ENCODE measurements at places on chromosomes 1 and 21.

GRCh38 chr1:11487196-11487751 lies 8.3 kb downstream of the DISP3 start:
- no peak for DNase-seq

DNA sequence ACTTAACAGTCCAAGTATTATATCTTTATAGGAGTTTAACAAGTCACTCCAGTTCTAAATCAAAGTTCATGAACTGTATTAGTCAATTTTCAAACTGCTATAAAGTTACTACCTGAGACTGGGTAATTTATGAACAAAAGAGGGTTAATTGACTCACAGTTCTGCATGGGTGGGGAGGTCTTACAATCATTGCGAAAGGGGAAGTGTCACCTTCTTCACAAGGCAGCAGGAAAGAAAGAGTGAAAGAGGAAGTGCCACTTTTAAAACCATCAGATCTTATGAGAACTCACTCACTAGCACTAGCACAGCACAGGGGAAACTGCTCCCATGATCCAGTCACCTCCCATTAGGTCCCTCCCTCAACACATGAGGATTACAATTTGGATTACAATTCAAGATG lies 70.0 kb downstream of the CLCA4 start:
- DNase-seq, result peak; percentile 64

DNA sequence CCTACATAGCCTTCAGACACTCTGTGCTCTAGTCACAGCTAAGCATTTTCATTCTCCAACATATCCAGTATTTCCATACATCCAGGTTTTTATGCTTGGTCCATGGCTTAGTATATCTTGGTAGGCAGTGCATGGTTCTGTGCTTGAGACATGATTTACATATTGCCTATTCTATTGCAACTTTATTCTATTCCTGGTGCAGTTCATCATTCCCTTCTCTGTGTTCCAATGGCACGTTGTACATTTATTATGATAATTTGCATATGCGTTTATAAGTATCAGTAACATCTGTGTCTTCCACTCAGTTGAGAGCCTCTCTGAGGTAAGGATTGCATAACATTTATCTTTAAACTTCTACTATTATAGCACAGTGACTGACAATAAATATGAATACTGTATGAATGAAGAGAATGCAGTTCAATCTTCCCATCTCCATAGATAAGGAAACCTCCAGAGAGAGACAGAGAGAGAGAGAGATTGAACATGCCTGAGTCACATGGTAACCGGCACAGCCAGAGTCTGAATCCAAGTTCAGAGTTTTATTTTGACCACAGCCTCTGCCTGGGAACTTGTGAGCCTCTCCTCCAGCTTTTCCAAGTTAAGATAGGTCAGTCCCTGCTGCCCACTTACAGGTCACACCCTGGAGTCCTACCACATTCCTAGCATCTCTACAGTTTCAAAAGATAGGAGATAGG lies 41.5 kb downstream of the PLPPR5 start:
- DNase-seq, result no peak

- DNase-seq, result no peak
Measured at GRCh38 chr21:29523646-29524045, 224.9 kb downstream of the BACH1 start.

DNA sequence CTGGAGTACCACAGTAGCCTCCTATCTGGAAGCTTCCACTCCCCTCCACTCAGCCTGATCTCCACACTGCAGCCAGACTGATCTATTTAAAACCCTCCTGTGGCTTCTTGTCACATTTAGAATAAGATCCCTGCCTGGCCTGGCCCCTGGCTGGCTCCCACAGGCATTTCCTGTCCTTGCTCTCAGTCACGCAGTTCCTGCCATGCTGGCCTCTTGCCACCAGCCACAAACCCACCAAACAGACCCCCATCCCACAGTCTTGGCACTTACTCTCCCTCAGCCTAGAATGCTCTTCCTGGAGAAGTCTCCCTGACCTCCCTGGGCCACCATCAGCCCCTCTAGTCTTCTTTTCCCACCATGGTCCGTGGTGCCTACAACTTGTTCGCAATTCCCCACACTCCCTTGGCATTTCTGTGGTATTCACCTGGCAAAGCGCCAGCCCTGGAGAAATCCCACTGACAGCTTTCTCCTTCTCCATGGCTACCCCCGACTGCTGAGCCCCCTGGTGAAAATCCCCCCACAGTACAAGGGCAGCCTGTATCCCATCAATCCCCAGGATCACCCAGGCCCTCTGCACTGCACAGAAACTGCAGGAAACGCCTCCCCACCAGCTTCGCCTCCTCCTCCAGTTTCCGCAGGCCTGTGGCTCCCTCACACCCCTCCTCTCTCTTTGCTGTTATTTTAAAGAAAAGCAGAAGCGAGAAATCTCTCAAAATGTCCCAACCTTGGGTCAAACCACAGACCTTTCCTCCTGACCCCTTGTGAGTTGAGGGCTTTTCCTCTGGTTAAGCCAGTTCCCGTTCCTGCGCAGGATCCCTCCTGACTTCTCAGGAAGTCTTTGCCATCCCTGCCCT lies 94.5 kb downstream of the SYT2 start:
- DNase-seq, result peak; percentile 96

GRCh38 chr1:150981805-150982712 lies at the start of gene ANXA9:
ANXA9 (plus strand) TSS chr1:150982292; CDS start chr1:150983106, 814 bp downstream.
- DNase-seq, result peak; percentile 70

GRCh38 chr1:42999308-42999707 lies 40.6 kb upstream of the SLC2A1 start:
- DNase-seq, result no peak

DNA sequence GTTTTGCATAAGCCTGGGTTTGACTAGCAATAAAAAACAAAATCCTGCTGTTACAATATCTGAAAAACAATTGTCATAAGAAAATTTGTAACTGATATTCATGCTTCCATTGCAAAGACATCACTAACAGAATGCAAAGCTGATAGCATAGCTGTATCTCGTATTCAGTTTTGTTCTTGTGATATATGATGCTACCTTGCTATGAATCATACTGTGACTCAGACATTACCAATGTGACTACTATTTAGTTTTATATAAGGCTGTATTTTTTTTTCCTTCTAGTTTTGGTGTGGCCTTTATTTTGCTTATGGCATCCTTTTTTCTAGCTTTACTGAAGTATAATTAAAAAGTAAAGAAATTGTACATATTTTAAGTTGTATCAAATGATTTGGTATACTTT lies 1381.8 kb downstream of the MRPL39 start:
- no peak for DNase-seq

- DNase-seq, result no peak
Measured at GRCh38 chr1:197083474-197083873, 16.4 kb upstream of the F13B start.

DNA sequence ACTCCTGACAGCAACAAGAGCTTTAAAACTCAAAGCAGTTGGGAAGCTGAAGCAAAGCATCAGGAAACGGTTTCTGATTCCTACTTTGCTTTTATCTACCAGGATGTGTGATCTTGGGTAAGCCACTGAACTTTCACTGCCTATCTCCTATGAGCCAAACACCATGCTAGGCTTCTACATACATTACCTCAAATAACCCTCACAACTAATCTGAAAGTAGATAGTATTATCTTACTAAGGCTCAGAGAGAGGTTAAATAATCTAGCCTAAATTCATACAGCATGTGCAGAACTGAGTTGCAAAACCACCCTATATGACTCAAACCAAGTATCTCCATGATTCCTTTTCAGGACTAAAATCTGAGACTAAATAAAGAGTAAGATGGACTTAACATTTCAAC lies 83.8 kb downstream of the EVI5 start:
- DNase-seq, result no peak

DNA sequence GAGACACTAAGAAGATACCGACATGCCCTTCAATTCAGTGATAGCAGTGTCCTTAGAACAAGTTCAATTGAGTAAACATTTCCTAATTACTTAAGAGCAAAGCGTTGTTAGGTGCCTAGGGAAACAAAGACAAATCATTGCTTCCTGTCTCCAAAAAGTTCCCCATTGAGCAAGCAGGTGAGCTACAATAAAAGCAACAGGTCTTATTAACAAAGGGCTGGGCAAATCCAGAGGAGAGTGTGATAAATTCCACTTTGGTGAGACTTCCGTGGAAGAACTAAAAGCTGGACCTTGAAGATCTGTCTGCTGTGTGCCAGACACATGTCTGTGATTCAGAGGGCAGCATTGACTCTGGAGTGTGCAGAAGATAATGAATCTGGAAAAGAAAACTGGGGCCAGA lies 1.9 kb upstream of the TUT4 start:
- DNase-seq, result no peak

DNA sequence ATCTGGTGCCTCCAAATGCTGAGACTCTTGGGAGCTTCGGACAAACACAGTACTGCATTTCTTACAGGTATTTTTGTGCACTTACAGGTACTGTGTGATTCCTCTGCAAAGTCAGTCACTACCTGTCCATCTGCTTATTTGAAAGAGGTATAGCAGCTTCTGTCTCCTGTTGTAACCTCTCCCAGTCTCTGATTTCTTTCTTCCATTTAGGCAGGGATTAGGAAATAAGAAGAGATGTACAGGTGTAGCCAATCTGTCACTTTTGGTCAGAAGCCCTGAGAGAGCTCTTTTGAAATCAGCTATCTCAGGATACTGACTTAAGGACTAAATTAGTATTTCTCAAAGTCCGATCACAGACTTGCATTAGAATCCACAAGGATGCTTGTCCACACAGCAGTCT lies 54.0 kb downstream of the AKT3 start:
- DNase-seq, result no peak

- DNase-seq, result no peak
Measured at GRCh38 chr1:64098436-64098835, 105.0 kb upstream of the UBE2U start.

GRCh38 chr1:30807318-30808066 lies 49.9 kb upstream of the LAPTM5 start:
- no peak for DNase-seq

- DNase-seq, result no peak
Measured at GRCh38 chr21:20250337-20250736, 747.9 kb upstream of the NCAM2 start.

GRCh38 chr1:15609631-15610030 lies 7.6 kb upstream of the DDI2 start:
- no peak for DNase-seq

DNA sequence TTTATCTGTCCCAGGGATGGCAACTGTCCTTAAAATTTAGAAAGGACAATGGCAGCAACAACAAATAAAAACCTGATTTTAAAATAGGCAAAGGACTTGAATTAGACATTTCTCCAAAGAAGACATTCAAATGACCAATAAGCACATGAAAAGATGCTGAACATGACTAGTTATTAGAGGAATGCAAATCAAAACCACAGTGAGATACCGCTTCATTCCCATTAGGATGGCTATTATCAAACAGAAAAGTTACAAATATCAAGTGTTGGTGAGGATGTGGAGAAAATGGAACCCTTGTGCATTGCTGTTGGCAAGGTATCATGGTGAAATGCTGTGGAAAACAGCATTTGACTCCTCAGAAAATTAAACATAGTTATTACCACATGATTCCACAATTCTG lies 120.7 kb downstream of the CRB1 start:
- no peak for DNase-seq

GRCh38 chr1:207807690-207808321 lies 56.0 kb downstream of the CD46 start:
- peak; percentile 68 for DNase-seq

DNA sequence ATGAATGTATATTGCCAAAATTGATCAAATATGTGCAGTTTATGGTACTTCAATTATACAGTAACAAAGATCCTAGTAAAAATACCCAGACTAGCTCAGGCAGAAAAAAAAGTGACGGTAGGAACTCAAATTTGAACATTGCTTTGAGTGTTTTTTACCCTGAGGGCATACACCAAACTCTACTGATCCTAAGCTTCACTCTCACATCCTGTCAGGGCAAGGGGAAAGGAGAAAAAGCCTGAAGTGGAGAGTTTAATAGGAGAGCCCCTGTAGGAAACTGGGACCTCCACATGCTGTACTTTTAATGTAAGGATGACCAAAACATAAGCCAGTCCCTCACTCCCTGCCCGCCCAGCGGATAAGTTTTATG lies 59.8 kb upstream of the GNG12 start:
- DNase-seq, result no peak

DNA sequence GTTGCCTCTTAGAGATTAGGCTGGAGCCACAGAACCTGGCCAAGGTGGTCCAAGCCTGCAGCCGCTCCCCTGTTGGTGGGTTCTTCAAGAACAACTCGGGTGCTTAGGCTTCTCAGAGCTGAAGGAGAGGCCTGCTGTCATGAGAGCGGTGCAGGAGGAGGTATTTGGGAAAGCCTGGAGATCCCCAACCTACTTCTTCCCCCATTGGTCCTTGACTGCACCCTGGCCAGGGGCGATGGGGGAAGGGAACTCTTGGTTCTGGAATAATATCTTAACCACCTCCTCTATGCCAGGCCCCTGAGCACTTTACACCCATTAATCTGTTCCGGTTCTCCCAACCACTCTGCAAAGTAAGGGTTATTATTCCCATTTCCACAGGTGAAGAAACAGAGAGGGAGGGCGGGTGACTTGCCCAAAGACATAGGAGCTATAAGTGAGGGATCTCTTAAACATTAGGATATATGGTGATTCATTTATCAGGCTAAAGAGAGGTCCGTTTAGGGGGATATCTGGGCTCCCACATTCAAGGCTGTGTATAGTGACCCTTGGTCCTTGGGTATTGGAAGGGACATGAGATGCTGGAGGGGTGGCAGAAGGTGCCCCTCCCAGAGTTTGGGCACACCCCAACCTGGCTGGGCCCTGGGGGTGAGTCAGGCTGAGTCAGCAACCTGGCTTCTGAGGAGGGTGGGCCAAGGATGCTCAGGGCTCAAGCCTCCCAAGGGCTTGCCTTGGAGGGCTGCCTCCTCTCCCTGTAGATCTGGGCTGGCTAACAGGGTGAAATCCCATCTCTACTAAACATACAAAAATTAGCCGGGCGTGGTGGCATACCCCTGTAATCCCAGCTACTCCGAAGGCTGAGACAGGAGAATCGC lies 5.2 kb downstream of the TRNP1 start:
- no peak for DNase-seq

- no peak for DNase-seq
Measured at GRCh38 chr1:113207019-113207418, 134.0 kb downstream of the LRIG2 start.

- no peak for DNase-seq
Measured at GRCh38 chr1:155466996-155467395, 95.6 kb downstream of the ASH1L start.

- no peak for DNase-seq
Measured at GRCh38 chr1:199178646-199179045, 539.8 kb downstream of the PTPRC start.
